ENCODE measurements at places on chromosomes 11 and 22.

- no peak for DNase-seq
Observed at GRCh38 chr11:31943056-31943780, 132.1 kb upstream of the PAX6 start.

GRCh38 chr22:23305922-23306374 is 125.6 kb downstream of the BCR start:
- no peak for DNase-seq

DNA sequence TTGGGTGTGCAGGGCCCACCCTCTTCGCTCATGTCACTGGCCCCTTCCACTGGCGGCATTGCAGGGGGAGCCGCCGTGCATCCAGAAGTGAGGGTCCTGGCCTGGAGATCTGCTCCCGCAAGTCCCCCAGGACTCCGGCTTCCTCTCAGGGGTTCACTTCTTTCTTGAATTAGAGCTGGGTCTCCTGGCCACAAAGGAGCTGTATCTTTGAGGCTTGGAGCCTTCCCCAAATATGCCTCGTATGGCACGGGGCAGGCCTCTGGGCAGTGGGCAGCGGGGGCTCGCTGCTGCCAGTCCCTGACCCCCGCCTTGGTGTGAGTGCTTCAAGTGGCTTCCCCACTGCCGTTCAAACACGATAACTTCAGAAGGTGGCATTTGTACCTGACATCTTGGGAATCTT is 7.4 kb upstream of the IFITM3 start:
- DNase-seq, result no peak

DNA sequence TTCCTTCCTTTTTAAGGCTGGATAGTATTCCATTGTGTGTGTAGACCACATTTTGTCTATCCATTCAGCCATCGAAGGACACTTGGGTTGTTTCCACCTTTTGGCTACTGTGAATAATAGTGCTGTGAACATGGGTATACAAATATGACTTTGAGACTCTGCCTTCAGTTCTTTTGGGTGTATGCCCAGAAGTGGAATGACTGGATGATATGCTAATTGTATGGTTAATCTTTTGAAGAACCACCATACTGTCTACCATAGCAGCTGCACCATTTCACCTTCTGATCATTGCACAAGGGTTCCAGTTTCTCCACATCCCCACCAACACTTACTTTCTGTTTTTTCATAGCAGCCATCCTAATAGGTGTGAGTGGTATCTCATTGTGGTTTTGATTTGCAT is 30.3 kb downstream of the SGSM1 start:
- no peak for DNase-seq

- DNase-seq, result no peak
Observed at GRCh38 chr11:61833926-61834277, 5.8 kb downstream of the FADS2 start.

- no peak for DNase-seq
Observed at GRCh38 chr11:73374151-73374550, 2.0 kb upstream of the RELT start.

DNA sequence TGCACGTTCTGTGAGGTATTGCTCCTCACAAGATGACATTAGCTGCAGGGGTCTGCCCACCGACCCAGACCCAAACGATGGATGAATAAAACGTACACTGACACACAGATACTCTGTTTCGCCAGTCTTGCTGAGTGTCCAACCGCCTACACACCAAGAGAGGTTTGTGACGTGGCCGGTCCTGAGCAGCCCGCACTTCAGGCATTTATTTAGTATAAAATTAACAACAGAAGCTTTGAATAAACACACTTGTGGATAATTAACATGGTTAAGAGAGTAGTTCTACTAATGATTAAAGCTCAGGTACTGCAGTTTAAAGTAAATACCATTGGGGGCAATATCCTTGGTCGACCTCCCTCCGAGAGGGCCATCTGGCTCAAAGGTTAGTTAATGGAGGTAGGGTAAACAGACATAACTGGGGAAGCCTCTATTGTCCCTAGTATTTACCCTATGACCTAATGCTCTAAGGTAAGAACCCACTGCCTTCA is 75.7 kb downstream of the CCDC83 start:
- DNase-seq, result no peak

DNA sequence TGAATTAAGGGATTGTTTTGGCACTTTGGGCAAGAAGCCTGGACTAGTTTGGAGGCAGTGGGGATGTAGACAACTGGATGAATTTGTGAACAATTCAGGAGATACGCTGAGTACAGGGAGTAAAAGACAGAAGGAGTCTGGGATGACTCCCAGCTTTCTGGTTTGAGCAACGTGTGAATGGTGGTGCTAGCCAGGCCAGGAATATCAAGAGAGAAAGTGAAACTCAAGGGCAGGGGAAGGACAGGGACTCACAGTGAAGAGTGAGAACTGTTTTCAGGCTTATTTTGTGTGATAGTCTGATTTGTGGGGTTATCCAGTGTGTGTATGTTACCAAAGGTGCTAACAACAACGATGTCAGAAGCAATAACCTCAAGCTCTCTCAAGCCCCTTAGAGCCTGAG is 15.9 kb downstream of the CHRM1 start:
- DNase-seq, result no peak

GRCh38 chr11:34366522-34366921 is 8.7 kb upstream of the ABTB2 start:
- DNase-seq, result no peak

DNA sequence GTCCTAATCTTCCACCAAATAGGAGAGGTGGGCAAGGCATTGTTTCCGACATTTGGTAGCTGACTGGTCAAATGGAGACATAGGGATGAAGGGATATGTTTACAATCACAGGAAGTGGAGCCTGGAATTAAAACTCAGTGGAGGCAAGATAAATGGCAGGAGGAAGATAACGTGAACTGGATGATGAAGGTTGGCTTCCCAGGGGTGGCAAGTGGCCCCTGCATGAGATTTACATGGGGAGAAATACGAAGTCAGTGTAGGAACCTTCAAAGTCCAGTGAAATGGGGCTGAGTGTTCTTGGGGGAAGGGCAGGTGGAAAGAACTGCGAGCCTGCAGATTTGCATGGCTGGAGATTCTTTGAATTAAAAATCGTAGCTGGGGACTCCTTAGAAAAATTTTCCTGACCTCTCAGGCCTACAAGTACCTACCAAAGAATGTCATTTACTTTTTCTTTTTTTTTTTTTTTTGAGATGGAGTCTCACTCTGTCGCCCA is 724 bp upstream of the FOXRED2 start:
- DNase-seq, result no peak

GRCh38 chr11:36385121-36385970 is 89.3 kb downstream of the PRR5L start:
- DNase-seq, result no peak

GRCh38 chr11:925158-925495 is 543 bp upstream of the AP2A2 start:
- no peak for DNase-seq

- DNase-seq, result no peak
Observed at GRCh38 chr11:116729501-116730240, 43.1 kb downstream of the BUD13 start.

GRCh38 chr11:36399236-36399635 is 103.1 kb downstream of the PRR5L start:
- no peak for DNase-seq

DNA sequence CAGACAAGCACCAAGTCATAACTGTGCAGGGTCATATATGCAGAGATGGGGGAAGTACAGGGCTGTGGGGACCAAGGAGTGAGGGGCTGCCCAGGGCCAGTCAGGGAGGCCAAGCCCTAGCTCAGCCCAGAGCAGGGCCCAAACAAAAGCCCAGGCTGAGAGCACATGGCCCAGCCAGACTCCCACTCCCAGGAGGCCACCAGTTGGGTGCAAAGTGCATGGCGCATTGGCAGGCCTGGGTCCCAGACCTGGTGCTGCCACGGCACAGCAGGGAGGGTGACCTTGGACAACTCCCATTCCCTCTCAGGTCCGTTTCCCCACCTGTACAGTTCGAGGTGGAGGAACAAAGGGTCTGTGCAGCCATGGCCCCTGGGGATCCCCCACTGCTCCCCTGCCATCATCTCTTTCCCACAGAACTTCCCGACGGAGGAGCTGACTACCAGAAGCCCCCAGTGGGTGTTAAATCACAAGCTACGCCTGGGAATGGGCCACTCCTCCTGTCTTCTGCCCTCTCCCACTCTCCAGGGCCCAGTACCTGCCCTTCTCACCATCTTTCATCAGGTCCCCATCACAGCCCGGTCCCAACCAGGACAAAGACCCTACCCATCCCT is 608 bp downstream of the NIPSNAP1 start:
- DNase-seq, result no peak

GRCh38 chr11:70456921-70457532 is 58.7 kb downstream of the CTTN start:
- no peak for DNase-seq

DNA sequence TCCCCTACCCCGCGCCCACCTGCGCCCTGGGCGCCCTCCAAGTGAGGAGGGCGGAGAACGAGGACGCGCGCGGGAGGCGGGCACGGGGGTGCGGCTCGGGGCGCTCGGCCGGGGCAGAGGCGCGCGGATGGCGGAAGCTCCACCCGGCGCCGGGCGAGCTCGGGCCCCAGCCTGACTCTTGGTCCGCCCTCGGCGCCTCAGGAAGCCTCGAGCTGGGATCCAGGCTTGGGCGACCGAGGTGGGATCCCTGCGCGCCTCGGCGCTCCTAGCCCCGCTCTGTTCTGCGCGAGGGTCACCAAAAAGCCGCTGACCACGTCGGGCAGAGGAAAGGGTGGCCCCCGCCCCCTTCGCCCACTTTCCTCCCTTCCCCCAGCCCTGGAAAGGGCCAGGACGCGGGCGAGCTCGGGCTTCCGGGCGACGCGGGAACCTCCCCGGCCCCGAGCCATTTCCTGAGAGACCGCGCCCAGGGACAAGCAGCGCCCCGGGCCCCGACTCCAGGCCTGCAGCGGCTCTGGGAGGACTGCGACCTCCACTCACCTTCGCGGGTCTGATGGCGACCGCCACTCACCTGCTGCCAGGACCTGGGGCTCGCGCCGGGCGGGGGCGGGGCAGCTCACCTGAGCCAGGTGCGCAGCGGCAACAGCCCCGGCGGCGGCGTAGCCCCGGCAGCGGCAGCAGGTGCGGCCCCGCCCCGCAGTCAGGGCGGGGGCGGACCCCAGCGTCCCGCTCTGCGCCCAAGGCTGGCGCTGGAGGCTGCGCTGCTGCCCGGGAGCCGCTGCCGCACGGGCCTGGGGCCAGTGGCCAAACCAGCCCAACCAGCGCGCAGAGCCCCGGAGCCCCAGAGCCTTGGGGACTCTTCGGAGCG is 2.2 kb upstream of the SIGIRR start:
- peak; percentile 33 for DNase-seq

DNA sequence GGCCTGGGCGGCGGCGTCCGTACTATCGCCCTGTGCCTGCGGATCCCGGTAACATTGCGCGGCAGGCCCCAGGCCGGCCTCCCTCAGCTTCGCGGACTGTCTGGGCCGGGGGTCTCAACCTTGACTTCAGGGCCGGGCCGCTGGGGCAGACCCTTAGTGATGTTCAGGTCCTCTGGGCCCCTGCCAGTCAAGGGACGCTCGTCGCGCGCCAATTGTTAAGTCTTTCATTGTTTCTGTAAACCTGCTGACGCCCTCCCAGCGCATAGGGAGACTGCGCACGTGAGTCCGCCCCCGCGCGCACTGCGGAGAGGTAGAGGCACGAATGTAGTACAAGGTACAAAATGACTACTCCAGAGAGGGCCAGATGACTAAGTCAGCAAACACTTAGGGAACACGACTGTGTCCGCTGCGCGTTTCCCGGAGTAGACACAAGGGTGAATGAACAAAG is 451 bp upstream of the HDHD5 start:
- peak; percentile 26 for DNase-seq

GRCh38 chr11:73240190-73240781 is 22.2 kb downstream of the P2RY2 start:
- DNase-seq, result no peak

- DNase-seq, result no peak
Observed at GRCh38 chr22:40058265-40058664, 63.5 kb downstream of the FAM83F start.

- DNase-seq, result no peak
Observed at GRCh38 chr11:33674035-33674814, 26.4 kb downstream of the C11orf91 start.

- no peak for DNase-seq
Observed at GRCh38 chr11:47154616-47155570, 21.8 kb downstream of the ARFGAP2 start.

DNA sequence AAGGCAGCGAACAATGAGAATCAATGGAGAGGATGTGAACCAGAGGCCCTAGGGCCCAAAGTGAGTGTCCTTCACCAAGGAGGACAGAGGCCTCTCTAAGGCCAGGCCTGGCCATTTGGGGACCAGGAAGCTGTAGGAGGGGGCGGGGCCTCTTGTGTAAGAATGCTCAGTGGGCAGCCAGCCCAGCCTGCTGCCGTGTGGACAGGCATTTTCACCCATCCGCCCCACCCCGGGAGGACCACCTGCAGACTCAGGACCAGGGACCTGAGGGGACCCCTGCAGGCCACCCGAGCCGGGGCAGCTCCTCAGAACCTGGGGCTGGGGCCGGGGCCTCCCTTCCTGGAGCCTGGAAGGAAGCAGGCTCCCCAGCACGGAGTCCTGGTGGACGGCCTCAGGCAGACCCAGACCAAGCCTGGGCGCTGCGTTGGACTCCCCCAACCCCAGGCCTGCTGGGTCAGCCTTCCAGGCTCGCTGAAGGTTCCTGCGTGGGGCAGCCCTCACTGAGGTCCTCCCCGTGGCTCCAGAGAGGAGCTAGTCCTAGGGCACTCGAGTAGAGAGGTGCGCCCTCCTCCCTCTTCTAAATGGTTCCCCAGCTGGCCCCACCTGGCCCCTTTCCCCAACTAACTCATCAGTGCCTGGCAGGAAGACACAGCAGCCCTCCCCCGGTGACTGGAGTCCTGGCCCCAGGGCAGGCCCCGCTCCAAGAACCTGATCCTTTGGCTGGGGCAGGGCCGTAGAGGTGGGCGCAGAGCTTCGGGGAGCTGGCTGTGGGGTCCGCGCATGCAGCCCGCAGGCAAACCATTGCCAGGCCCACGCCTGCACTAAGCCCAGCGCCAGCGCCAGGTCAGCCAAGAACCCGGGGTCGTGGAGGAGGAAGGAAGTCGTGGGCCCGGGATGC is 1.5 kb upstream of the TRABD start:
- no peak for DNase-seq

- no peak for DNase-seq
Observed at GRCh38 chr22:29014293-29014692, 47.3 kb downstream of the C22orf31 start.

DNA sequence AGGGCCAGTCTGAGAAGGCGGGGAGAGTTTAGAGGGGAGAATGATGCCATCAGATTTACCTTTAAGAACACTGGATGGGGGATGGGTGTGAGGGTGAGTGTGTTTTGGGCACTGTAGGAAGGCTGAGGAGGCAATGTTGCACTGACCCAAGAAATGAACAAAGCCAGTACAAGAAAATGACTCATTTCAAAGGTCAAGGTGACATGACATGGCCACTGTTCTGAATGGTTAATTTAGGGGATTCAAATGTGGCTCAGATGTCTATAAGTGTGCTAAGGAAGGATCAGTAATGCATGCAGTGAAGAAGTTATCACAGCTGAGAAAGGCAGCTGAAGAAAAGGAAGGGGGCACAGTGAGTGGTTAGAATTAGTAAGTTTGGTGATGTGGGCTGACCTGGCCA is 129.9 kb downstream of the PGR start:
- DNase-seq, result no peak

GRCh38 chr11:21975242-21975641 is 217.6 kb upstream of the ANO5 start:
- no peak for DNase-seq
